ENCODE measurements at places on chromosomes 7 and 10. TPM values are rescaled to one million over a fixed set of nuclear protein-coding genes. Genes with fewer than 3 reads are reported as not detected.

GRCh38 chr10:122296363-122297120, 25.4 kb downstream of the BTBD16 start:
- DNase-seq = no peak

DNA sequence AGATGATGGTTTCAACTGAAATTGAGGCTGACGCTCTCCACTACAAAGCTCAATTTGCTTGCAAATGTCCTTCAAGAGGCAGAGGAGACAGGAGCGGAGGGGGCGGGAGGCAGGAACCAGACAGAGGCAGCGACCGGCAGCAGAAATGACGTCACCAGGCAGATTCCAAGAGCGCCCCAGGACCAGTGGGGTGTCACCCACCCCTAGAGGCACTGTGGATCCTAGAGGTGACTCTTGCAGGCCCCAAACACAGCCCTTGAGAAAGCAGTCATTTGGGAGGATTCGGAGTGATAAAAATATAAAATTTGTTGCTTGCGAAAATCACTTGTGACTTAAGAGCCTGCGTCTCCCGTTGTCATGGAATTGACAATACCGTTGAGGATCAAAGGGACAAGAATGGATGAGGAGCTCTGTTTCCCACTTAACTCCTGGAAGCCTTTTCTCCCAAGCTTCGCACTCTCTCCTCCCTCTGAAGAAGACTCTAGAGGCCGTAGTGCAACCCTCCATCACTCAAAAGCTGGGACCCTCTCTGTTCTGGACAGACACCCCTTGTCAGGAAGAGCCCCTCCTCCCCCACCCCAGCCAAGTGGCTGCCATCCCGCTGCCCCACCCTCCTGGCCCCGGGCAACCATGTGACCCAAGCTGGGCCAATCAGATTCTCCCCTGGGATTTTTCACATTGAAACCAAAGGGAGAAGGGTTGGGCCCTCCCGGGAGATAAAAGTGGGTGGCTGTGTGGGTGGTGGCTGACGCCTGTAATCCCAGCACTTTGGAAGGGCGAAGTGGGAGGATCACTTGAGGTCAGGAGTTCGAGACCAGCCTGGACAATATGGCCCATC, 16.3 kb upstream of the SLC29A4 start:
- DNase-seq = no peak

- no peak for DNase-seq
These were observed 17.1 kb downstream of the PDLIM1 start for GRCh38 chr10:95273393-95274312.

GRCh38 chr10:124392626-124393342, 25.9 kb downstream of the OAT start:
- DNase-seq = no peak

DNA sequence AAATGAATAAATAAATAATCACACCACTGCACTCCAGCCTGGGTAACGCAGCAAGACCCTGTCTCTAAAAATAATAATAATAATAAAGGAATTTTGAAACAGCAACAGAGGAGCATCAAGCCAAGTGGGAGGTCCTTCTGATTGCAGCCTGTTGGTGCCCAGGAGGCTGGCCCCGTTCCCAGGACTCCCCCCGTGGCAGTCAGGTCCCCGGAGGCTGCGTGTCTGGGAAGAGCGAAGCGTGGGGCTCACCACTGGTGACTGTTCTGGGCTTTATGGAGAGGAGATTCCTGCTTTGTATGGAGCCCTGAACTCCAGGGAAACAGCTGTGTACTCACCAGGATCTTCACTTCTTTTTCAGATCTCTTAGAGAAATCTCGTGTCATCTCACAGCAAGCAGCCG, 19.3 kb upstream of the MYH16 start:
- DNase-seq = no peak

DNA sequence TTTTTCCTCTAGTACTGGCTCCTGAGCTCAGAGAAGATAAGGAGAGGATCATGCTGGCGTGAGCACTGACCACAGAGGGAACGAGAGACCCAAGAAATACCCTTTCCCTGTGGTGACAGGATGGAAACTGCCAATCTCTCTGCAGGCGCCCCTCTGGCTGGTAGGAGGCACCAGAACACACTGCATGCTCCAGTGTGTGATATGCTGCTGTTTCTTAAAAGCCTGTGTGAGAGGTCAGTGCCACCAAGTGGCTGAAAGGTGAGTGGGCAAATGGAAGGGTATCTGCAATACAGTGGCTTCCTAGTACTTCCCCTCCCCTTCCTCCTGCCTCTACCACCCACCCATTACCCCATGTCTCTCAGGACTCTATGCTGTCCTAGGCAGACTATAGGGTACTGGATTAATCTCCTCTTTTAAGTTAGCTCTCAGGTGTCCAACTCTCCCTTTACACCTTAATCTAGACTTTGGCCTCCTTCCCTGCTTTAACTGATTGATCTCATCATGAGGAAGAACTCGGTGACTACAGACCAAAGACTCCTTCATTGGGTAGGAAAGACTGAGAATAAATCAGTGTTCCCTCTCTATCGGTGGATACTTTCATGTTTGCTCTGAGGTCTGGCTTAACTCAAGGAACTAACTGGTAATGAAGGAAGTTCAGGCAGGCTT, 283.6 kb downstream of the ADRA2A start:
- no peak for DNase-seq

The ZNF22 gene
- polyA plus RNA-seq = 75.6 TPM

All from left lung (tissue), 14 donors.